ENCODE measurements at places on chromosomes 16 and 17. TPM values are rescaled to one million over a fixed set of nuclear protein-coding genes. Genes with fewer than 3 reads are reported as not detected.

Gene TUBG2
- 12.8 TPM for total RNA-seq

Gene LASP1
- 55.7 TPM for total RNA-seq

Gene TEX14
- total RNA-seq: not detected

Gene CACNG1
- total RNA-seq: not detected

Gene CCL4
- total RNA-seq: 0.76 TPM

Gene SUMO2
- total RNA-seq: 70.6 TPM

Gene ITGAL
- total RNA-seq: 1.6 TPM

Gene ETV4
- total RNA-seq: 3.7 TPM

Gene RAMP2
- 11.6 TPM for total RNA-seq

Gene UMOD
- not detected for total RNA-seq

Gene RNF222
- total RNA-seq: 15.3 TPM

Gene MYH10
- total RNA-seq: 15.6 TPM

Gene SHMT1
- 63.8 TPM for total RNA-seq

Data from lower leg skin (tissue), 4 donors.